Pancreas (tissue), 10 donors: ENCODE measurements at places on chromosomes 1 and 21.

DNA sequence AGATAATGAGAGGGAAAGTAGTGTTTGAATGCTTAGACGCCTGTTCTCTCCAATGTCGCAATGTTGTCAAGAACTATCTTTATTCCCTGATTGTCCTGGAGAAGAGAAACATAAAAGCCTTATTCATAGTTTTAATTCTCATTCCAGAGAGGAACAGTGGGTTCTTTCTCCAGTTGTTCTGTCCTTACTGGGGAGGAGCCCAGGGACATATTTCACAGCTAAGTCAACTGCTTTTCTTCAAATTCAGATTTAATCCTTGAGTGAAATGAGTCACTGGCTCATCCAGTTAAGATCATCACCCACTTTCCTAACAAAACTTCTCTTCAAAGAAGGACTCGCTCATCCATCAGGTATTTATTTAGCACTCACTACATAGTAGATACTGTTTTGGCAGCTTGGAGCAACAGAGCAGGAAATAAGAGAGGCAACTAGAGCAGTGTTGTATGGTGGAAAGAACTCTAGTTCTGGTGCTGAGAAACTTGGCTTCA, 365.7 kb upstream of the USP24 start:
- H3K27me3 ChIP-seq, result no peaks in the 10 kb centered on the region
- H3K27ac ChIP-seq, result no peak overlapping the region
- no peak for DNase-seq
- no peaks in the 10 kb centered on the region for H3K4me1 ChIP-seq

GRCh38 chr21:31185663-31186062, 147.4 kb upstream of the KRTAP19-8 start:
- no peaks in the 10 kb centered on the region for H3K36me3 ChIP-seq
- H3K4me1 ChIP-seq, result no peaks in the 10 kb centered on the region
- no peak overlapping the region for H3K4me3 ChIP-seq
- no peaks in the 10 kb centered on the region for H3K27me3 ChIP-seq
- DNase-seq, result no peak
- H3K27ac ChIP-seq, result no peak overlapping the region

DNA sequence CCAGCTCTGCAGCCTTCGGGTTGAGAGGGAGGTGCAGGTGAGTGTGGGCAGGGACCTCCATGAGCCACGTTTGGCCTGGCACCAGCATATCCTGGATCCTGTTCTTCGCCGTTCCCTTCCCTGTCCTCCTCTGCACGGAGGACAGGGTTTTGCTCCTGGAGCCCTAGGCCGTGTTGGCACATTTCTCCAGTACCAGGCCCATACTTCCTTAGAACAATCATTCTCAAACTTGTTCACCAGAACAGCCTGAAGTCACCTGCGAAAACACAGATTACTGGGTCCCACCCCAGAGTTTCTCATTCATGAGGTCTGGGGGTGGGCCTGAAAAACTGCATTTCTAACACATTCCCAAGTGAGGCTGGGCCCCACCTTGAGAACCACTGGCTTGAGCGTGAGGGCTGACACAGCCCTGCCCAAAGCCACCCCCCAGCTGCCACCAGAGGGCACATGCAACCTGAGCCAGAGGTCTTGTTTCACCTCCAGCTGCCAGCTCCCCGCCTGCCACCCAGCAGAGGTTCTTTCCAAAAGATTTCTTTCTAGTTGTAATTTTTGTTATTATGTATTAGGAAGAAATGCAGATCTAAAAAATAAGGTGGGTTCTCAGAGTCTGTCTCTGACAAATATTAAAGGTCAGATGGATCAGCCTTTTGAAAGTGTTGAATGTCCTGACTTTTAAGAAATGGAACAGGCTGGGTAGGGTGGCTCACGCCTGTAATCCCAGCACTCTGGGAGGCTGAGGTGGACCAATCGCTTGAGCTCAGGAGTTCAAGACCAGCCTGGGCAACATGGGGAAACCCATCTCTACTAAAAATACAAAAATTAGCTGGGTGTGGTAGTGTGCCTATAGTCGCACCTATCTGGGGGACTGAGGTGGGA, 39.6 kb upstream of the LDLRAP1 start:
- DNase-seq, result peak; percentile 59
- no peak overlapping the region for H3K27ac ChIP-seq
- H3K4me3 ChIP-seq, result no peak overlapping the region
- no peaks in the 10 kb centered on the region for H3K27me3 ChIP-seq
- no peaks in the 10 kb centered on the region for H3K4me1 ChIP-seq

GRCh38 chr1:178944729-178945128, 73.9 kb upstream of the ANGPTL1 start:
- H3K36me3 ChIP-seq, result no peaks in the 10 kb centered on the region
- no peak for DNase-seq
- no peaks in the 10 kb centered on the region for H3K27me3 ChIP-seq
- no peaks in the 10 kb centered on the region for H3K4me1 ChIP-seq
- H3K27ac ChIP-seq, result no peak overlapping the region

- H3K27me3 ChIP-seq, result no peaks in the 10 kb centered on the region
- H3K4me1 ChIP-seq, result no peaks in the 10 kb centered on the region
- no peak overlapping the region for H3K27ac ChIP-seq
- no peak for DNase-seq
- H3K4me3 ChIP-seq, result no peak overlapping the region
Observed at GRCh38 chr1:51445351-51446090, 73.5 kb downstream of the EPS15 start.

GRCh38 chr1:14915356-14916054, 238.0 kb upstream of the TMEM51 start:
- H3K4me1 ChIP-seq, result no peaks in the 10 kb centered on the region
- H3K27me3 ChIP-seq, result no peaks in the 10 kb centered on the region
- peak; percentile 66 for DNase-seq
- no peaks in the 10 kb centered on the region for H3K36me3 ChIP-seq
- no peak overlapping the region for H3K27ac ChIP-seq

DNA sequence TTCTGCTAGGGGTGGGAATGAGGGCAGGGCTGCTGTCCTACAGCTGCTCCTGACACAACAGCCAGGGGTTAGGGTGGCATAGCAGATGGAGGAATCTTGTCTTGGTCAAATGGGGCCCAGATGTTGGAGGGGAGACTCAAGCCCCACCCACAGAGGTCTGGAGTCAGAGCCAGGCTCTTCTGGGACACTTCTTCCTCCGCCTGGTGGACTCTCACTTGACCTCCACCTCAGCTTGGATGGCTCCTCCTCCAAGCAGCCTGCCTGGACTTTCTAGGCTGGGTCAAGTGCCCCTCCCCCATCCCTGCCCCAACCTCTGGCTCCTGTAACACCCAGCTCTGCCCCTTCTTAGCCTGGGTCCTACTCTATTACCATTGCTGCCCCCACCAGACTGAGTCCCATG, 35.5 kb downstream of the EPHA2 start:
- H3K27me3 ChIP-seq, result no peaks in the 10 kb centered on the region
- peaks cover 9% of the 10 kb centered on the region for H3K4me1 ChIP-seq
- H3K27ac ChIP-seq, result no peak overlapping the region
- no peak overlapping the region for H3K4me3 ChIP-seq

- H3K4me1 ChIP-seq, result no peaks in the 10 kb centered on the region
- H3K36me3 ChIP-seq, result no peaks in the 10 kb centered on the region
- H3K27ac ChIP-seq, result no peak overlapping the region
- H3K27me3 ChIP-seq, result no peaks in the 10 kb centered on the region
- H3K4me3 ChIP-seq, result no peak overlapping the region
Observed at GRCh38 chr1:235745503-235746136, 96.0 kb upstream of the GNG4 start.

- H3K4me1 ChIP-seq, result peaks cover 4% of the 10 kb centered on the region
- DNase-seq, result no peak
Observed at GRCh38 chr1:245995474-245995873, 511.6 kb downstream of the SMYD3 start.

DNA sequence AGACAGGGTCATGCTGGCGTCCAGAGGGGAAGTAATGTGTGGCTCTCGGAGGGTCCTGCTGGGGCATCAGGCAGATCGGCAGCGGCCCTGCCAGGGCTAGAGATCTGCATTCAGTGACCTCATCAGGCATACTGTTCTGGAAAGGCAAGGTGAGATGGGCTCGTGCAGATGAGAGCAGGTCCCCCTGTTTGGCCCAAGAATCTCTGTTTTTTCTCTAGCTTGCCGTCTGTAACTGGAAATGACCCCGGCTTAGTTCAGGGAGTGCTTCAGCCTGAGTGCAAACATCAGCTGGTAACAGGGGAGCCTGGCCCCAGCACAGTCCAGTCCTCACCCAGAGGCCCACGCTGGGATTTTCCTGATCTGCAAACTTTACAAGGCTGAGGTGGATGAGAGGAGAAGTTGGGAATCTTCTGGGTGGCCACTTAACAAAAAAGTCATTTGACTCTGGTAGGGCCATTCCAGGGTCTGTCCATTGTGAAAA, 2.1 kb downstream of the FAM163A start:
- DNase-seq, result no peak
- H3K27ac ChIP-seq, result no peak overlapping the region
- H3K4me3 ChIP-seq, result no peak overlapping the region
- H3K36me3 ChIP-seq, result no peaks in the 10 kb centered on the region
- H3K27me3 ChIP-seq, result no peaks in the 10 kb centered on the region

GRCh38 chr1:10941891-10942541, 70.4 kb upstream of the TARDBP start:
- H3K4me3 ChIP-seq, result peak overlapping the region; percentile 7
- peak; percentile 86 for DNase-seq
- no peaks in the 10 kb centered on the region for H3K27me3 ChIP-seq
- no peaks in the 10 kb centered on the region for H3K4me1 ChIP-seq
- no peak overlapping the region for H3K27ac ChIP-seq
